ENCODE measurements at places on chromosomes 2 and 18.

GRCh38 chr2:225040856-225041206, 1.4 kb downstream of the DOCK10 start:
- DNase-seq, result no peak

- no peak for DNase-seq
Observed at GRCh38 chr2:176293334-176293733, 24.1 kb downstream of the MTX2 start.

DNA sequence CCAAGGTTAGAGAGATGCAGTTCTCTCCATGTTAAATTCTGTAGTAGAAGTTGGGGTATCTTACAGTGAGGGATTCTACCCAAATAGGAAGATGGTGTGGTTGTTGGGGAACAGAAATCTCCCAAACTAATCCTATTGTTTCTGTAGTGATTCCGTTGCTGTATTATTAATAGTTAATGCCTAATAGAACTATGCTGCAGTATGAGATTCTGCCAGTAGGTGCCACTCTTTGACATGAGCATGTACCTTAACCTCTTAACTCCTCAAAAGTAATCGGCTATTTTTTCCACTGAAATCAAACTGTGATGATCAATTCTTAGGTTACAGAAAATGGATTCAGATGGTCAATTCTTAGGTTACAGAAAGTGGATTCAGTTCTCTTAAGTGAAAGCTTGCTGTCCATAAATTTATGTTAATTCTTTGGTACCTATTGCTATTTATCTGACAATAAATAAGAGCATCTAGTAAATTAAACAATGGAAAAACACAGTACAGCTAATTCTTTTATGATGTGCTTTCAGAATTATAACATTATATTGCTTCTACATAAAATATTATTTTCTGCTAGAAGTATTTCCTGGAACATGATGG, 97.9 kb upstream of the DLX2 start:
- no peak for DNase-seq

DNA sequence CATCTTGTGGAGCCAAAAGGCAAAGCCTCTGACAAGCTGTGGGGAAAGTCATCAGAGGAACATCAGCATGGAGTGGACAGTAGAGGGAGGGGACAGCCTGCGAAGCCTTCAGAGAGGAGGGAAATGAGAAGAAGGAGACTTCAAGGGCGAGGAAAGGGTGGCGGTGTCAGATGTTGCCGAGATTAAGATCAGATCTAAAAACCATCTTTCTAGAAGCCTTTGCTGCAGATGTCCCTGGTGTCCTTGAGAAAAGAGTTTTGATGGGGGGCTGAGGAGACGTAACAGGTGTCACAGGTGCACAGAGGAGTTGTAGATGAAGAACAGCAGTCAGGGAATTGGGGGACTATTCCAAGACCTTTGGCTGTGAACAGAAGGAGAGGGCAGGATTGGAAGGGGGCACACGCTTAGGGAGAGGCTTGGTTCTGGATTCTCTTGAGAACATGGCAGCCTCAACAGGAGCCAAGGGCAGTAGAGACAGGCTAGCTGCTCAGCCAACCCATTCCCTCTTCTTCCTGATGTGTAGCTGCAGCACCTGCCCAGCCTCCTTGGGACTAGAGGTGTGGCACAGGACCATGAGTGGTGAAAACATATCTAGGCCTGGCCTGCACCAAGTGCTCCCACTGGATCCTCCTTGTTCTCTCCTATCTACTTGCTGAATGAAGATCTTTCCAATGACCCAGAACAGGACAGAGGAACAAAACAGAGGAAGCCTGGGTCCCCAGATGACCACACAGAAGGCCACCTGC, 22.7 kb upstream of the NCL start:
- DNase-seq, result no peak

GRCh38 chr18:28485210-28485801, 308.4 kb upstream of the CDH2 start:
- DNase-seq, result no peak

GRCh38 chr2:15170070-15170775, 390.9 kb downstream of the NBAS start:
- DNase-seq, result no peak

DNA sequence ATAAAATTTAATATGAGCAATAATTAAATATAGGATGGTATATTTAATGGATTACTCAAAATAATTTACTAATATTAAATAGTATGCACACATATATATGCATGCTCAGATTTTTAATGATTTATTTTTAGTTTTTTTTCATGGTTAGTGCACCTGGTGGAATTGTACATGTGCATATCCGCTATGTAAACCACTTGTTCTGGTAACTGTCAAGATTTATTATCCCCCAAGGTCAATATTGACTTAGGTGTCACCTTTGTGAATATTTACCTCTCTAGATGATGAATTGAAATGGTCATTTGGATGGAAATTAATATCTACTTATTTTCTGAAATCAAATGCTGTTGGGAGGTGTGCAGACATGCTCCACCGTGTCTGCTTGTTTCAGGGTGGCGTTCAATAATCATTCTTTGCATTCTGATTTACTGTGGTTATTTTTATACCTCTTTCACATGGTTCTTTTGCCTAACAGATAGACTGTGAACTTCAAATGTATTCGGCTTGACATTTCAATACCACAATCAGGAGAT, 14.7 kb downstream of the CNTNAP5 start:
- no peak for DNase-seq

DNA sequence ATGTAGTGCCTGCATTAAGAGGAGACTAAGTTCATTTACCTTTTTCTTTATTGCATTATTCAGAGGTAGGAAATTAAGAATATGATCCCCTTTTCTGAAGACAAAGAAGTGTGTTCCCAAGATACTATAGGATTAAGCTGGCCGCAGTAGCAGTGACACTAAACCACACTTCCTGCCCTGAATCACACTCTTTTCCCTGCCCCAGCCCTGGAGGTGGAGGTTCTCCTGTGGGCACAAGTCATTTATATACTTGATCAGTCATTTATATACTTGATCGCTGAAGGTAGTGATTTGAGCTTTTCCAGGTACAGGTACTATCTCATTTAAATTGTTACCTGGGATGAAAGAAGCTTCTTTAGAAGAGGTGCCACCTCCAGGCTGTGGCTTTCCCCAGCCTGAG, 78.6 kb downstream of the ARMC9 start:
- no peak for DNase-seq

- no peak for DNase-seq
Observed at GRCh38 chr2:222535477-222535876, 111.1 kb downstream of the SGPP2 start.

GRCh38 chr2:181457741-181458425, 697 bp downstream of the ITGA4 start:
- DNase-seq, result no peak

GRCh38 chr2:66601624-66602023, 166.7 kb downstream of the MEIS1 start:
- DNase-seq, result no peak

DNA sequence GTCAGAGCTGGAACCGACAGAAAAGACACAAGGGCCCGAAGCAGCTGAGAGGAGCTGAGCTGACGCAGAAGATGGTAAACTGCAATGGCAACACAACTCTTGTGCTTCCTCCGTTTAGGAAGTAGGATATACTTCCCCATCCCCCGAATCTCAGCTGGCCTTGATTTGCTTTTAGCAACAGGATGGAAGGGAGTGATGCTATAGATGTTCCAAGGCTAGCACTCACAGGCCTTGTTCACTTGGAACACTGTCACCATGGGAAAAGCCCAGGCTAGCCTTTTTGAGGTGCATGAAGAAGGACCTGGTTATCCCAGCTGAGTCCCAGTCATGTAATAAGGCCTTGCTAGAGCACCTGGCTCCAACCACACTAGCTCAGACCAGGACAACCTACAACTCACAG, 26.0 kb downstream of the STAT1 start:
- DNase-seq, result no peak
